ENCODE measurements at places on chromosomes 6 and 20.

DNA sequence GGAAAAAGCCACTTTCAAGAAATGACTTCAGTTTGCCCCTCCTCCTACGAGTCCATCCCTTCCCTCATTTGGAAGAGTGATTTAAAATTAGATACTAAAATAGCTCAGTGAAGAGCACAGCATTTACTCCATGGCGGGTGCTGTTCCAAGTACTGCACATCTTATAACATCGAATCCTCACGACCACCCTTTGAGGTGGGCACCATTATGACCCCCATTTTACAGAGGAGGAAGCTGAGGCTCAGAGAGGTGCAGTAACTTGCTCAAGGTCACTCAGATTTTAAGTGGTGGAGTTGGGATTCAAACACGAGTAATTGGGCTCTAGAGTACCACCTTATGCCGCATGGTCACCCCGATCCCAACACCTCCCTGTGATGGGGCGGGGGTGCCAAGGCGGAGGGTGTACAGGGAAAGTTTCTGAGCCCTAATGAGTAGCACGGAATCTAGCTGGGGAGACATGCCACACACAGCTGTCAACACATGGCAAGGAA lies 25.5 kb downstream of the TTBK1 start:
- no peak for DNase-seq

DNA sequence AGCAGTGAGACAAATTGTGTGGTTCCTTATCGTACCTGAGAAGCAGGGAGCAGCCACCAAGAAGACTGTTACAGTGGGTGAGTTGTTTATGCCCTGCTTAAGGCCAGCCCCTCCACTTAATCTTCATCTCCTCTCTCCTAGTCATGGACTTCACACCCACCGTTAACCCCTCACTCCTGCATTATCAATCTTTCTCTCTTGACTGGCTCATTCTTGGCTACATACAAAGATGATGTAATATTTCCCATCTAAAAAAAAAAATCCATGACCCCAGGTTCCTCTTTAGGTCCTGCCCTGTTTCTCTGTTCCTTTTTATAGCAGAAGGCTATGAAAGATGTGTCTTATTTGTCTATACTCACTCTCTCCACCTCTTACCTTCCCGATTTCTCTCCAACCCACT lies 72.4 kb downstream of the SHLD1 start:
- DNase-seq, result no peak

DNA sequence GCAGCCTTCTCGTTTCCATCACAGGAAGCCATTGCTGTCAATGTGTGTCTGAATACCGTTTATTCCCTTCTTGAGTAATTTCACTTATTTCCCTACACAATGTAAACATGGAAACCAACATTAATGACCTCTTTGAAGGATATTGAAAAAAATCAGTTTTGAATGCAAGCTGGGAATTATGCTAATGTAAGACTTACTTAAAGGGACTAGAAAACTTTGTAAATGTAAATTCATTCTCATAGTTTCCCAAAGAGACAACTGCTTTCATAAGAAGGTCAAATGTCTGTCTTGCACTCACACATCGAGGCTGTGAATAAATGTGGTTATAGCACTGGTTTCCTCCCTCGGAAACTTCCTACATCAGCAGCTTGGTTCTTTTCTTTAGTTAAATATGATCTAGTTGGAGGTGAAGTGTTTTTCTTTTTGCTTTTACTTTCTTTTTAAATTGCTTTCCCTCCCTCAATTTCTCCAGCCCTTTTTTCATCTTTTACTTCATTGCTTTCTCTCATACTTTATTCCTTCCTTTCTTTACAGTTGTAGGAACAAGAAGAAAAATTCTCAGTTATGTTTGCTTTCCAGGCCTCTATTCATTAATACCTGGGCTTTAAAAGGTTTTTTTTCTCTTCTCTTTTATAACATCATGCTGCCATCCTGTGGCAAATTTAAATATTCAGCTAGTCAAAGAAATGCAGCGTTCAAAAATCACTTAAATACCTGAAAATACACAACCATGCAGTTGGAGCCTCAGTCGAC lies 108.3 kb downstream of the TNFAIP3 start:
- no peak for DNase-seq

- DNase-seq, result no peak
Measured at GRCh38 chr6:129493354-129493902, 216.5 kb downstream of the ARHGAP18 start.

GRCh38 chr6:52015953-52016352 lies 71.5 kb downstream of the PKHD1 start:
- no peak for DNase-seq

DNA sequence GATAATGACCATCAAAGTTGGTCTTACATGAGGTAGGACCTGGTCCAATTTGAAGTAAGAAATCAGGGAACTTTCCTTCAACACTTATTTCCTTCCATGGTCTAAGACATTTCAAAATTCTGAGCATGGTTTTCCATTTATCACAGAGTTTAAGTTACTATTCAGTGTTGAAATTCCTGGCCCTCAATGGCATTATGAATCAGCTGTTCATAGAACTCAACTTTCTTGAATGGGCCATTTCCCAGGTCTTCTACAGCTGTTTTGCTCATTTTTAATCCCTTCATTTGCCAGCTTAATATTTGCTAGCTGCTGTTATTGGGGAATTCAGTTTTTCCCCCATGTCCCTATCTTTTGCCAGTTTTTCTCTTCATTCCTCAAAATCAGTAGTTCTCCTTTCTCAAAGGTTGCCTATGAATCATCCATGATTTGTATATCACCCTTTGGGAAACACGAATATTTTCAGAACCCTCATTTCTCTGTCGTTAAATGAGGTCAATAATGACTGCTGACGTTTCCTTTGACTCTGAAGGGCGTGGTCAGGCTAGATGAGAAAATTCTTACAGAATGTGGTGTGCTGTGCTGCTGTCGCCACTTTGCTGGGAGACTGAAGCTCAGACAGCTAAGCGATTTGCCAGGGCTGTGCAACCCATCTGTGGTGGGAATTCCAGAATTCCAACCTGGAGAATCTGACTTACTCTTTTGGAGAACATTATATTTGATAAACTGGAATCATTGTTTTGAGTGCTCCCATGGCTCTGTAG lies 216.5 kb upstream of the FLRT3 start:
- DNase-seq, result no peak

- DNase-seq, result no peak
Measured at GRCh38 chr6:4936681-4937041, 67.2 kb downstream of the RPP40 start.

GRCh38 chr6:27872642-27873020 lies 39.6 kb downstream of the OR2B2 start:
- DNase-seq, result no peak

DNA sequence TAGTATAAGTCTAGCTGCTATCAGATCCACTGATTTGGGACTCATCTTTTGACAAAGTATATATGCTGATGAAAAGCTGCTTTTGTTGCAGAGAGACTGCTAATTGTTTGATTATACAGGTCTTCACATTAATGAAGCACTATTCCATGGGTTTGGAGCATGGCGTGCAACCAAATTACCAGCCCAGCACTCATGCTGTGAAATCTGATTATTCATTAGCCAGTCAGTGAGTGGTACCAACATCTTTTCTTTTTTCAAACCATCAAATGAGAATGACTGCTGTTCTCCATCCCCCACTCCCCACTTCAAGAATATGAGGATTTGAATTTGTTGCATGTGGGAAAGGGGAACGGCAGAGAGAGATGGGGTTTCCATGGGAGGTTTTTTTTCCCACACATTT lies 91.3 kb downstream of the ID4 start:
- no peak for DNase-seq

GRCh38 chr6:7100753-7101081 lies 7.0 kb upstream of the RREB1 start:
- no peak for DNase-seq

DNA sequence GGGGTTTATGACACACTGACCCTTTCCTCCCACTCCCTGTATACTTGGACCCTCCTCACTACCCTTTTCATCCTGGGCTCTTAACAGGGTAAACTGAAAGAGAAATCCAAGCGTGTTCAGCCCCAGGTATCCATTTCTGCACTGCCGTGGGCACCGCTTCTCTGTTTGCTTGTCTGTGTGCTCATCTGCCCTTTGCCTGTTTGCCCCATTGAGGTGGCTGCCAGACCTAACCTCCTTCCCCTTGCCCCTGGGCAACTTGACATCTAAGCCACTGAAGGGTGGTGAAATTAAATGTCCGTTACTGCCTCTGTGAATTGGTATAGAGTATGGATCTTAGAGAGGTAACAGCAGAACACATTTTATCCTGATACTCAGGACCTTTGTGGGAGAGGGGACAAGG lies 38.7 kb downstream of the ACSS2 start:
- no peak for DNase-seq

DNA sequence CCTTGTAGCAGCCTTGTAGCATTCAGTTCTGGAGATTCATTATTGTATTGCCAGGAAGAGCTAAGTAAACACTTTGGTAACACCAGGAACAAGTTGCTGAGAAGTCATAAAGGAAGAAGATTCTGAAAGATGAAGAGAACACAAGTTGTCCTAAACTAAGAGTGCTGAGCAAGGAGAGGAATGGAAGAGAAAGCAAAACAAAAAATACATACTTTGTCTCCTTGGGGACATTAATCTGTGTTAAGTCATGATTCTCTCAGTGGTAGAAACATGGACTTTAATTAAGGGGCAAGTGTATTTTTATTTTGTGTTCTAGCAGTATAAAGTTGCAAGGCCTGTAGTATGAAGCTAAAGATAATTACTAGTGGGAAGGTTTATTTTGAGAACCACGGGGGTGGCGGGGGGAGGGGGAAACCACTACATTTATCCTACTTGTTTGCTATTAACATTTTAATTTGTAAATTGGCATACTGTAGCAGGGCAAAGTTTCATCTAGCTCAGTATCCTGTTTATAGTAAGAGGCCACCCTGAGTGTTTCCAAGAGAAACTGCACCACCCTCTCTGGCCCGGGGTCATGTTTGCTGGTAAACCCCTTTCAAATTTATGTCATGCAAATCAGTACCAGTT lies 463.0 kb downstream of the CDKAL1 start:
- DNase-seq, result no peak

- no peak for DNase-seq
Measured at GRCh38 chr6:149904661-149905370, 6.9 kb upstream of the RAET1E start.

DNA sequence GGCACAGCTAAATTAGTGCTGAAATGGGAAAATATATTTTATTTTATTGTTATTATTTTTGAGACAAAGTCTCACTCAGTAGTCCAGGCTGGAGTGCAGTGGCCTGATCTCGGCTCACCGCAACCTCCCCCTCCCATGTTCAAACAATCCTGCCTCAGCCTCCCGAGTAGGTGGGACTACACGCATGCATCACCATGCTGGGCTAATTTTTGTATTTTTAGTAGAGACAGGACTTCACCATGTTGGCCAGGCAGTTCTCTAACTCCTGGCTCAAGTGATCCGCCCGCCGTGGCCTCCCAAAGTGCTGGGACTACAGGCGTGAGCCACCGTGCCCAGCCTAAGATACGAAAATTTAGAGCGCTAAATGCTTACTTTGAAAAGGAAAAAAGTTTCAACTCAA lies 4.8 kb downstream of the RAB23 start:
- DNase-seq, result no peak

DNA sequence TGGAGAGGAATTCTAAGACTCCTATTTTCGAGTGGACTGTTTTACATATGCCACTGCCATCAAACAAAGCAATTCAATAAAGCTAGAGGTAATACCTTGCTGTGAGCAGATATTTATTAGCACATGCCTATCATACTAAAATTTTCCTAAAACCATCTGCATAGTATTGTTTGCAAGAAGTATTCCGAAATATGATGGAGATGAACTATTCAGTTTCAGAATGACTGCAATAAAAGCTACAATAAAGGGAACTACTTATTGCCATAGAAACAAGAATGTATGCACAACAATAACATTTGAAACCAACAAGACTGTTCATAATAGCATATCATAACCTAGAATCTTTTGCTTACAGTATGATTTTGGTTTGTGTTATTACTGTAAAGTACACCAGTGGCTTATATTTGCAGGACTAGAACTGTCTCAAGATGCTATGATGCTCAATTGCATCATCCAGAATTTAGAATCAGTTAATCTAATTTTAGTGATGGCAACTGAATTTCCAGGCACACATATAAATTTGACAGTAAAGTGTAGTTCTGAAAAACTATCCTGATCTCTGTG lies 144.3 kb downstream of the GRIK2 start:
- no peak for DNase-seq

DNA sequence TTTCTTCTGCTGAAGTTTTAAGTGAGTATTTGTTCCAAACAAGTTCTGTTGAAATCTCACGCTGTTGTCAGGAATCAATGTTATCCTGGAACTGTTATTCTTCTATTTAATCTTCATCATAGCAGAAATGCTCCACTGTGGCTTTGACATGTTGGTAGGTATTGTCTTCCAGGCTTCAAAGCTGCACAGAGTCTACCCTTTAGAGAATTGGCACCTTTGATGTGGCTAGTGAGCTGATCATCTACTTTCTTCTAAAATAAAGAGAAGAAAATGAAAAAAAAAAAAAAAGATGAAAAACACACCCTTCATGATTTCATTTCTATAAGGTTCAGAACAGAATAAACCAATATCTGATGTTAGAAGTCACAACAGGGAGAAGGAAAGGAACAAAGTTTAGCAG lies 5.8 kb upstream of the ZSCAN23 start:
- DNase-seq, result no peak

DNA sequence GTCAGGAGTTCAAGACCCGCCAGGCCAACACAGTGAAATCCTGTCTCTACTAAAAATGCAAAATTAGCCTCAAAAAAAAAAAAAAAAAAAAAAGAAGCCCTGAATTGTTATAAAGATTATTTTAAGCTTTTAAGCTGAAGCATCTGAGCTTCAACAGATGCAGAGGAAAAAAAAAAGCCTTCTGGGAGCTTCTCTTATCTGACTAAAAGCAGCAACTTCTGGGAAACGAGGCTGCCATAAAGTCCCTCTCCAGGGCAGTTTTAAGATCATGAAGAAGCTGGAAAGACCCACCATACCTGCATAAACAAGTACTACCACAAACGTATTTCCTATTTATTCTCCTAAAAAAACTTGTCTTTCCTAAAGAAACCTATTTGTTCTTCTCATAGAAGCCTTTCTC lies 3.6 kb downstream of the SERINC3 start:
- no peak for DNase-seq

DNA sequence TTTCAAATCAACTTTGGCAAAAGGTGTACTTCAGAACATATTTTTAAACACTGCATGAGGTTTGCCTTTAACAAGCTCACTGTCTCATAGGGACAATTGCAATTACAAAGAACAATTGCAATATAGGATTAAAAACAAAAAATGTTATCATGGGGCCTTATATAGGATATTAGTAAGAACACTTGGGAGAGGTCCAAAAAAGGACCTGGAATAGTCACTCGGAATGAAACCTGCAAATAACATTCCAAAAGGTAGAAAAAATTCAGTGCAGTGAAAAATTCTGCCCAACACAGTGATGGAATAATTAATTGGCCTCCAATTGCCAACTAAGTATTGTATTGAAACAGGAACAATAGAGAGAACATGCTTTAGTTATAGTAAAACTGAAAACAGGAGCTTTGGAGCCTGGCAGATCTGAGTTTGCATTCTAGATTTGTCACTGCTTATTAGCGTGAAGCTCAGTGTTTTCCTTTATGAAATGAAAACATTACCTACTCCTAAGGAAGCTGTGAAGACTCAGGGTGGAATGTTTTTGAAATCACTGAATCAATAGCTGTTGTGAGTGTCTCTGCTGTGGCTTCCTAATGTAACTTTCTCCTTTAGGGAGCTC lies 172.6 kb upstream of the BMP5 start:
- no peak for DNase-seq

- no peak for DNase-seq
Measured at GRCh38 chr20:2162823-2163166, 61.2 kb downstream of the STK35 start.

- no peak for DNase-seq
Measured at GRCh38 chr6:71402096-71402495, 113.5 kb downstream of the OGFRL1 start.
